H7 (cell line): ENCODE measurements at places on chromosomes 2 and 18.

- no peak for DNase-seq
Observed at GRCh38 chr2:25479761-25480160, 138.0 kb upstream of the DNMT3A start.

DNA sequence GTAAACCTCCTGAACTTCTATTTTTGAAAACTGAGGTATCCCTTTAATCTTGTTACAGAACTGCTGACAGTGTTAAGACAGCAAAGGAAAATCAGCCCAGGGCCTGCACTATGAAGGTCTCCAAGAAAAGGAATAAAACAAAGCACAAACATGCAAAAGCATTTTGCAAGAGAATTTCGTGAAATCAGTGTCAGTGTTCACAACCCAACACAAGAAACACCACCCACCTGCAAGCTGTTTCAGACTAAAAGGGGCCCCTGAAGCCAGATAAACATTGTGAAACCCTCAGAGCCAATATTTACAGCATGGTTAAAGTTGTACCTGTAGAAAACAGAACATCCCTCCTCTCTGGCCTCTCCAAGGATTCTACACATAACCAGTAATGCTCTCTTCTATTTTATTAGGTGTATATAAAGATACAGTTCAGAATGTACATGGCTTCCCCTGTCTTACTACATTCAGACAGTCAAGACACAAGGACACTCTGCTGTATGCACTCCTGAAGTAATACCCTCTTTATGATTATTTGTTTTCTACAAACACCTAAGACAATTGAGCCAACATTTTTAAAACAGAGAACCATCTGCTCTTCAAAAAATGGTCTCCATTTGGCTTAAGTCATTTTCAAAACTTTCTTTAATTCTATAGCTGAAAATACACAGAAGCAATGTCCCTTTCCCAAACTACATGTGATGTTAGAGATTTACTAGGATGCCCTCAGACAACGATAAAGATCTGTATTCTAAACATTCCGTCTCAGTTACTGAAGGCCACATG, 149.5 kb upstream of the ZFP36L2 start:
- no peak for DNase-seq

DNA sequence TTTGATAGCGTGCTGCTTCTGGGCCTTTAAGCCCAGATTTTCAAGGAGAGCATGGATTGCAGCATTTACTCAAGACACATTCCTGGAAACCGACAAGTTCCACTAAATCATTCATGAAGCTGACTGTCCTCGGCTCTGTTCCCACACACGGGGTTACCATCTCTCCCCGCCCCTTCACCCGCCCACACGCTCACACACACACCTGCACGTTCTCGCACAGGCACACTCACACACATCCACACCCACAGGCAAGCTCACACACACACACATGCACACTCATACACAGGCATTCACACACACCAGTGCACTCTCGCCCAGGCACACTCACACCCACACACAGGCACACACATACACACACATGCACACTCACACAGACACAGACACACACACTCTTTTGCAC, 150.0 kb upstream of the AGAP1 start:
- no peak for DNase-seq

- no peak for DNase-seq
Observed at GRCh38 chr2:88632569-88632968, 5.3 kb upstream of the EIF2AK3 start.
